Stimulated activated CD4-positive, alpha-beta T cell treated with anti-CD3 and anti-CD28 coated beads, Interleukin-15, amount 100 ng/mL, for 24 hours (primary cell): ENCODE measurements at places on chromosomes 7 and 10.

- DNase-seq: no peak
Observed at GRCh38 chr10:68553138-68553537, 7.0 kb upstream of the TET1 start.

- no peak for DNase-seq
Observed at GRCh38 chr7:45007571-45008328, 7.7 kb downstream of the CCM2 start.

DNA sequence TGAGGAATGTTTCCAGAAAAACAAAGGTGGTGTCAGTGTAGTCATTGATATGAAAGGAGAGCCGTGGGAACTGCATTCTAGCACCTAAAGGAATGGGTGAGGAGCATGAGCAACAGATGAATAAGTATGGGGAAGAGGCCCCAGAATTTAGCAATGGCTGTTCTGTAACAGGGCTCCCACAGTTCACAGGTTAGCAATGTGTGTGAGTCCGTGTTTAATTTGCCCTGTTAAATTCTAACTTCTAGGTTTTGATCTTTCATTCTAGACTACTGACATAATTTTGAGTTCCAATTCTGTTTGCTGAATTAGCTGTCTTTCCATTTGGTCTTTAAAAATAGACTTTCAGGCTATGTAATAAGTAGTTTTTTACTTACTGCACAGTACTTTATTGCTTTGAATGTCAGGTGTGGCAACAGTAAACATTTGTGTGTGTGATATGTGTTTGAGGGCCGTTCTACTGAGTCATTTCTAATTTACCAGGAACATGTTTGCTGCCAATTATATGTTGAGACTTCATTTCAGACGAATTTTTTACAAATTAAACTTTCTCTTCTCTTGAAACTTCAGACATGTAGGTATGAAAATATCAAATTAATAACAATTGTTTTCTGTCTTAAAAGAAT is 8.8 kb downstream of the STK17A start:
- no peak for DNase-seq

- DNase-seq: no peak
Observed at GRCh38 chr10:3526727-3527501, 258.1 kb downstream of the KLF6 start.

DNA sequence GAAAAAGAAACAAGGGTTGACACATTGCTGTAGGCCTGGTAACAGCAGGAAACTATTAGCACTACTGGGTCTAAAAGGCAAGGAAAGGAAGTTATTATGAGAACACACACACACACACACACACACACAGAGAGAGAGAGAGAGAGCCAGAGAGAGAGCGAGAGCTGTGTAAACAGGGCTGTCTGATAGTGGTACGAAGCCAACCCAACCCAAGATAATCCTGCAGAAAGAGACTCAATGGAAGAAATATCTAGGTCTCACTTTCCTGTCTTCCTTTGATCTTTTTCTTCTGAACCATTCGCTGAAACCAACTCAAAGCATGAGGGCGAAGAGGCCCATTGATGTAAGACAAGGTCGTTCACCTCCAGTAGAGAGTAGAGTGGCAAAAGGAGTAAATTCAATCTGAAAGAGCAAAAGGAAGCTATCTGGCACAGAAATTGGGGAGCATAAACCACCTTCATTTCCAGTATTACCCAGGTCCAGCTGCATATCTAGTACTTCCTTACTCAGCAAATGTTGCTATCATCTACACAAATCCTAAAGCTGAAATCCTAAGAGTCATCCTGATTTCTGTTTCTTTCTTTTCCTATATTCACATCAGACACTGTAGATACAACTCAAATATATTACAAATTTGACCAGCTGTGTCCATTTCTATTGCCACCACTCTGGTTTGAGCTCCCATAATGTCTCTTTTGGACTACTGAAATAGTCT is 110.2 kb downstream of the TMEM26 start:
- no peak for DNase-seq

DNA sequence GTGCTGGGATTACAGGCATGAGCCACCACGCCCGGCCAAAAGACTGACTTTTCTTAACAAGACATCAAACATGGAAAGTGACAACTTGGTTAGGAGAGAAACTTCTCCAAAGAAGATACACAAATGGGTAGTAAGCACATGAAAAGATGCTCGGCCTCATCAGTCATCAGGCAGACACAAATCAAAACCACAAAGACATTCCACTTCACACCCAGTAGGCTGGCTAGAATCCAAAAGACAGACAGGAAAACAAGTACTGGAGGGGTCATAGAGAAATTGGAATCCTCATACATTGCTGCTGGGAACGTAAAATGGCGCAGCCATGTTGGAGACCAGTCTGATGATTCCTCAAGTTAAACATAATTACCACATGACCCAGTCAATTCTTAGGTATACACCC is 16.4 kb downstream of the SEPHS1 start:
- DNase-seq: no peak

GRCh38 chr10:62817121-62817765 is 1.1 kb upstream of the EGR2 start:
- peak; percentile 78 for DNase-seq

DNA sequence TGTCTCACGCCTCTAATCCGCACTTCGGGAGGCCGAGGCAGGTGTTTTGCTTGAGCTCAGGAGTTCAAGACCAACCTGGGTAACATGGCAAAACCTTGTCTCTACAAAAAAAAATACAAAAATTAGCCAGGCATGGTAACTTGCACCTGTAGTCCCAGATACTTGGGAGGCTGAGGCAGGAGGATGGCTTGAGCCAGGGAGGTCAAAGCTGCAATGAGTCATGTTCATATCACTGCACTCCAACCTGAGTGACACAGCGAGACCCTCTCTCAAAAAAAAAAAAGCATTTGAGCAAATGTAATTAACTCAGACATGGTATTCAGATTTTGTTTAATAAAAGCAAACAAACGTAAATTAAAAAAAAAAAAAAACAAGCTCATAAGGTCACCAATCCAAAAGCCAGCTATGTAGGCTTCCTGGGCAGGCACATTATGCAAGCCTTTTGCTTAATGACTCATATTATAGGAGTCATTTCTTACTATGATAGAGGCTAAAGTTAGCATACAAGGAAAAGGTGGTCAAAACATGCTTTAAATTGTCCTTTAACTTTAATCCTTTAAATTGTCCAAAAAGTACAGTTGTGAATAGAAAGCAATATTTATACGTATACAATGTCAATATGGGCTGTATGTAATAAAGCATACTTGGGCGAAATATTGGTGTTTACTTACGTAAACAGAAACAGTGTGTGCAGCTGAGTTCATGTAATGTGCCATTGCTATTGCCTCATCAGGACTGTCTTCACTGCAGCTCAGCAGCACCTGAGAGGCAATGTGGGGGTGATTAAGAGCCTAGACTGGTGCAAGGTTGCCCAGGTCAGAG is 13.0 kb downstream of the AKR1D1 start:
- no peak for DNase-seq

- no peak for DNase-seq
Observed at GRCh38 chr7:73829921-73830680, 695 bp upstream of the CLDN4 start.

DNA sequence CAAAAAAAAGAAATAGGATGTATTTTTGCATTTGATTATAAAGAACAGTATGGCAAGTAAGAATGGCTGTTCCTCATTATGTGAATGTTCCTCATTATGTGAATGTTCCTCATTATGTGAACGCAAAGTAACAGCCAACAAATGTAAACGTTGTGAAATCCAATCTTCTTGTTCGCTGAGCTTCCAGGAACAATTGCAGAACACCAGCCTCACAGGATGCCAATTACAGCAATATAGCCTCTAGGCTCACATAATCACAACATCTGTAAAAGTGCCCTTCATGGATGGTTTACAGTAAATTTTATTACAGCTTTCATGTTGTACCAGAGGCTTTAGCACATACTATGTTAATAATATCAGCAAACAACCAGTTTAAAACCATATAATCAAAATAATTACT is 71.6 kb downstream of the THSD7A start:
- no peak for DNase-seq

GRCh38 chr7:131792311-131792710 is 235.9 kb upstream of the PODXL start:
- no peak for DNase-seq

GRCh38 chr7:31602041-31602625 is 84.9 kb upstream of the PPP1R17 start:
- DNase-seq: no peak

- DNase-seq: no peak
Observed at GRCh38 chr10:99927721-99928280, 81.9 kb downstream of the DNMBP start.

DNA sequence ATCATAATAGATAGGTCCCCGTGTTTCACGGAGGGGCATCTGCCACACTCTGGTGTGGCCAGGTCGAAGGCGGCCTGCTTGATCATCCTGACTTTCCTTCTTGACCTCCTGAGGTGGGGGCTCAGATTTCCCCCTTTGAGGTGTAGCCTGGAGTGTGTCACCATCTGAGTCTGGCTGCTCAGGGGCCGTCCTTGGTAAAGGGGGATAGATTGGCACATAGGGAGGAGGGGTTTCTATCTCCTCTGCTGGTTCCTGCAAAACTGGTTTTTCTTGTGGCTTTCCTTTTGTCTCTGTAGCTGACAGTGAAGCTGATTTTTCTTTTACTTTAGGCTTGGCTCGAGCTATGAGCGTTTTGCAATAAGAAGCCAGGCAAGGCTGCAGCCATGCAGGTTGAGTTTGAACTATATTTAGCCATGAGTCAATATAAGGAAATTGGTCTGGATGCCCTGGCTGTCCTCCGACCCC is 7.1 kb upstream of the ZNF117 start:
- no peak for DNase-seq

- DNase-seq: no peak
Observed at GRCh38 chr7:52500841-52501240, 534.6 kb upstream of the POM121L12 start.

DNA sequence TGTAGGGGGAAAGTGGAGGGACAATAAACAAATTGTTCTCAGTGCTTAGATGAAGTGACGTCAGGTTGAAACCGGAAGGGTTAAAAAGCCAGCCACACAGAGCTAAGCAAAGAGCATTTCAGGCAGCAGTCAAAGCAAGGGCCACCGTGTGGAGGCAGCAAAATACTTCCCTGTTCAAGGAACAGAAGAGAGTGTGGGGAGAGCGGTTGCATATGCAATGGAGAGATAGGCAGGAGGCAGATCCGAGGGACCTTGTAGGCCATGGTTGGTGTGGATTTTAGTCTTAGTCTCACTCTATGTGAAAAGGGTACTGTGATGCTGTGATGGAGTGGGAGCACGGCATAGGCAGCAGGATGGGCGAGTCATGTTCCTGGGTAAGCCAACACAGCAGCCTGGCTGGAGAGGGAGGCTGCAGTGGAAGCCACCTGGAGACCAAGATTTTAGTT is 3.8 kb upstream of the STN1 start:
- DNase-seq: peak; percentile 44

- no peak for DNase-seq
Observed at GRCh38 chr10:13705526-13706174, 118.9 kb downstream of the PRPF18 start.

DNA sequence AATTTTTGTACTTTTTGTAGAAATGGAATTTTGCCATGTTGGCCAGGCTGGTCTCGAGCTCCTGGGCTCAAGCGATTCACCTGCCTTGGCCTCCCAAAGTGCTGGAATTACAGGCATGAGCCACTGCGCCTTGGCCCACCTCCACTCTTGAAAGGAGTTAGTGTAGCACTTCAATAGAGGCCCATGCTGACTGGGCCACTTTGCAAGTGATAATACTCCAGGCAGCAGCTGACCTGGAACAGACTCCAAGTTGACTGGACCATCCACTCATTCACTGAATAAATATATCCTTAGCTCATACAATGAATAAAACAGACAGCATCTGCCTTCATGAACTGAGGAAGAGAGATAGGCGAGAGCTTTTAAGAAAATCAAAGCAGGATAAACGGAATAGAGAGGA is 14.7 kb downstream of the CPVL start:
- no peak for DNase-seq

DNA sequence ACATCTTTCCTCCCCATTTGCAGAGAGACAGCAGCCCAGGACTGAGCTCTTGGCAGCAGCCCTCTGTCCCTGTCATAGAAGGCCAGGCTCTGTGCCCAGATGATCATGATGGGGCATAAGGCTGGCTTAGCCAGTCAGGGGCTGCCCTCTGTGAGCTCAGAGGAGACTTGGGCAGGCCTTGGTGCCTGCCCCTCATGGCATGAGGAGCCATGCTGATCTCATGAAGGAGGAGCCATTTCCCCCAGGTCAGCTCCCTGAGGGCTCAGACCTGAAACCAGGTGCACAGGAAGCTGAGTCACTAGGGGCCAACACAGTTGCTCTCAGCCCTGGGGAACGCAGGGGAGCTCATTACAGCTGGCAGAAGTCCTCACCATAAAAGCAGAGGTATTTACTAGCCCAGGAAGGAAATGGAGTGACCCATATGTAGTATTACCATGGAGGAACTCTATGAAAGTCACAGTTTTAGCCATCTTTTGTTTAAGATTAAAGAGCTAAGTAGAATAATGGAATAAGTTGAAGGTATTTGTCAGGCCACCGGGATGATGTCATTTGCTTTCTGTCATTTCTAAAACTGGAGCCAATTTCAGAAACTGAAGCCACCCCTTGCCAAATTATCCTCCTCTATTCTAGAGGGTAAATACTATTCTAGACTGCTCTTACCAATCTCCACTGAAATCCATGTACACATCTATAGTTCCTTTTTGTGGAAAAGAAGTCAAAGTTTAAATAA is 362.4 kb upstream of the ZNF32 start:
- DNase-seq: peak; percentile 30

- DNase-seq: no peak
Observed at GRCh38 chr7:131212114-131212513, 115.6 kb upstream of the MKLN1 start.

DNA sequence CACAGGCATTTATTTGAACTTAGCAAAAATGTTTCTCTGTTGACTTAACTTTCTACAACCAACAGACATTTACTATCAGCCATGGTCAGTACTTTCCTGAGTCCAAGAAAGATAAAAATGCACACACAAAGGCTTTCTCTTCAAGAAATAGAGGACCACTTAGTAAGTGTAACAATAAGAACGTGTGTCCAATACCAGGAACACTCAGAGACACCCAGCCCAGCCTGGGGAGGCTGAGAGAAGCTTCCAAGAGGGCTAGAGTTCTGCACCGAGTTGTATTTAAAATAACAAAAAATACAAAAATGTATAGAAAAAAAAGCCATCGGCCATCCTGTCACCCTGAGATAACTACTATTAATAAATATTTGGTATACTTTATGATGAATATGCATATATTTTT is 35.8 kb downstream of the VSTM4 start:
- DNase-seq: no peak

DNA sequence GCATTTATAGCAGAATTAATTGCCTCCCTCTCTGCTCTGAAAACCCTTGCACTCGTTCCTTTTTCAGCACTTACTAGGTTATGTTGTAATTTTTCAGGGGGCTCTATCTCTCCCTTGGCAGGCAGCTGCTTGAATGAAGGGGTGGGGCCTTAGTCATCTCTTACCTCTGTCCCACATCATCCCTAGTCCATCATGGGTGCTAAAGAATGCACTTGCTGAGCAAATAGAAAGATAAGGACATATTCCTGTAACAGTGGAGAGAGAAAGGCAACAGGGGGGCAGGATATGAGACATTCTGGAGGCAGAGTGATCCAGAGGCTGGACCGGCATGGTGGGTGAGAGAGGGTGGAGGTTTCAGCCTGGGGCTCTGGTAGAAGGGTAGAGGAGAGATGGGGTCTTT is 60.0 kb downstream of the MINDY4 start:
- no peak for DNase-seq
